ENCODE measurements at places on chromosomes 11 and 22. TPM values are rescaled to one million over a fixed set of nuclear protein-coding genes. Genes with fewer than 3 reads are reported as not detected.

Gene MS4A8
- total RNA-seq: not detected

Gene OR10A2
- not detected for total RNA-seq

Gene LINC01488
- not detected for total RNA-seq

Gene DDI1
- total RNA-seq: not detected

Gene MYBPC3
- total RNA-seq: not detected

Gene KRTAP5-1
- not detected for total RNA-seq

Gene FXYD6
- 4.2 TPM for total RNA-seq

Gene CTSW
- total RNA-seq: not detected

Gene ENTHD1
- total RNA-seq: 41.8 TPM

Gene MS4A4A
- not detected for total RNA-seq

Gene BTG4
- total RNA-seq: not detected

Gene NFAM1
- total RNA-seq: under 0.01 TPM

Gene NAALAD2
- total RNA-seq: 0.67 TPM

Gene NNMT
- 629 TPM for total RNA-seq

Gene SCGB1C1
- total RNA-seq: not detected

Gene MS4A2
- total RNA-seq: not detected

Data from melanocyte of skin (primary cell).